Eye (tissue), 1 donor: ENCODE measurements at places on chromosomes 7 and 10.

GRCh38 chr10:3096149-3096548 lies 28.8 kb downstream of the PFKP start:
- DNase-seq = no peak

DNA sequence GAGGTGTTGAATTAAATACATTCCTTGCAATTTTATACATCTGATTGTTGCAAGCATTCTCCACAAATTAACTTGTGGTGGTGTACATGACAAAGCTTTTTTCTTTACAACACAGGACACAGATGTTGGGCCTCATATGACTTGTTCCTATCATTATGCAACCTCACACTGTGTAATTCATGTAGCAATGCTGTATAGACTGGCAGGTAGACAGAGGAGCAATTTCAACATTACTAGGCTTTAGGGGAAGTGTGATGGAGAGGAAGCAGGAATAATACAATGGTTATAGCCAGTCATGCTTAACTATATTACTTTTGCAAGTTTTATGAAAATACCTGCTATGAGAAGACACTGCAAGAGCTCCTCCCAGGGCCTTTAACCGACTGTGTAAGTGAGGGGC lies 832.1 kb downstream of the CNTNAP2 start:
- DNase-seq = no peak

DNA sequence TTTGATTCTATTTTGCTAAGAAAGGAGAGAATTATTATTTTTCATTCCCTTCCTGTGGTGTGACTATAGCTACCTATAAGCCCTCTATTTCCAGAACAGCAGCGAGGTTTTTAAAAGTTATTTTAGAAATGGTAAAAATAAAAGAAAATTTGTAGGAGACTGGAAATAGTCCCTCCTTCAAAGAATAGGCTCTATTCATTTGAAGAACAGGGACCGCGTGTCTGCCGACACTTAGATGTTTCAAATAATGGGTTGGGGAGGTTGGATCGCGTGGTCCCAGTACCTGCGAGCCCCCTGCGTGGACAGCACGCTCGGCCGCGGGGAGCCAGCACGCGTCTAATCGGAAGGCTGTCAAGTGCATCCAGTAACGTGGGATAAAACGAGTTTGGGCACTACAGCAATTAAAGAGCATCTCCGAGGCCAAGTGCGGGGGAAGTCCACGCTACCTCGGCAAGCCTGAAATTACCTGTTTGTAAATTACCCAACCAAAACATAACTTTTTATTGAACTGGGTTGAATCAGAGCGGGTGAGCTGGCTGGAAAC lies 1.0 kb downstream of the CACNA2D1 start:
- DNase-seq = peak; percentile 82

- DNase-seq = no peak
Measured at GRCh38 chr10:79429751-79430150, 15.7 kb downstream of the ZCCHC24 start.

DNA sequence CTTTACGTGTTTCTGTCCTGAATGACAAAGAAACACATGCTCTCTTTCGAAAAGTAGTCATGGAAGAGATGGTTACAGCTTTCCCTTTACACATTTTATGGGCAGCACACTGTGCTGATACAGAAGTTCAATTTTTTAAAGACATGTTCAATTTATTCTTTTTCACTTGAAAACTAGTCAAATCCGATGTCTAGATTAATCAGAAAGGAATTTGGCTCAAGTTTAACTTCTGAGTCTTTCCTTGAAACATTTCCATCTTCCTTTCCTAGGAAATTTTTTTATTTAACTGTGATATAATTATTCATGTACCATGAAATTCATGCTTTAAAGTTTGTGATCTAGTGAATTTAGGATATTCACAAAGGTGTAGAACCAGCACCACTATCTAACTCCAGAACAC lies 360.1 kb downstream of the TNS3 start:
- DNase-seq = no peak

GRCh38 chr7:28358423-28358868 lies 53.9 kb upstream of the CREB5 start:
- DNase-seq = peak; percentile 33

DNA sequence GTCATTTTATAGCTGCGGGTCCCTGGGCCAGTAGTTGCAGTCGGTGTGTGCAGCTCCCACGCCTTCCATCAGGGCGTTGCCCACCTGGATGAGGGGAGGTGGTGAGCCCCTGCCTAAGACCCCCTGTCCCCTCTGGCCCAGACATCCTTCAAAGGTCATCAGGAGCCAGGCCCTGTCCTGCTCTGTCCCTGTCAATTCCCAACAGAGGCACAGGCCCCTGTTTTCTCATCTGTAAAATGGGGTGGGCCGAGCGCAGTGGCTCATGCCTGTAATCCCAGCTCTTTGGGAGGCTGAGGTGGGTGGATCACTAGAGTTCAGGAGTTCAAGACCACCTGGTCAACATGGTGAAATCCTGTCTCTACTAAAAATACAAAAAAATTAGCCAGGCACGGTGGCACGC lies 128.5 kb upstream of the TNRC18 start:
- no peak for DNase-seq

- DNase-seq = no peak
Measured at GRCh38 chr7:49093218-49093617, 168.9 kb downstream of the CDC14C start.

- peak; percentile 8 for DNase-seq
Measured at GRCh38 chr10:126842836-126843235, 62.4 kb upstream of the DOCK1 start.

DNA sequence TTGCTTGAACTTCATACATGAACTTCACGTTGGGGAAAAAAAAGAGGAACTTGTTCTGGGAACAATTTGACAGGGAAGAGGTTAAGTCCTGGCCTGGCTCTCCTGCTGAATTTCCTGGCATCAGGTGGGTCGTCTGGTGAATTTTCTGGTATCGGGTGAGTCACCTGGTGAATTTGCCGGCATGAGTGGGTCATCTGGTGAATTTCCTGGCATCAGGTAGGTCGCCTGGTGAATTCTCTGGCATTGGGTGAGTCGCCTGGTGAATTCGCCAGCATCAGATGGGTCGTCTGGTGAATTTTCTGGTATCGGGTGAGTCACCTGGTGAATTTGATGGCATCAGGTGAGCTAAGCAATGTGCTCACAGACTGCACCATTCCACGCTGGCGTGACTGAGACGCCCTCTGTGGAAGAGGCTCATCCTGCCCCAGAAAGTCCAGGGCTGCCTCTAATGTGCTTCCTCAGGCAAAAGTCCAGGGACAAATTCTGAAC lies 255.4 kb downstream of the TCERG1L start:
- DNase-seq = no peak

DNA sequence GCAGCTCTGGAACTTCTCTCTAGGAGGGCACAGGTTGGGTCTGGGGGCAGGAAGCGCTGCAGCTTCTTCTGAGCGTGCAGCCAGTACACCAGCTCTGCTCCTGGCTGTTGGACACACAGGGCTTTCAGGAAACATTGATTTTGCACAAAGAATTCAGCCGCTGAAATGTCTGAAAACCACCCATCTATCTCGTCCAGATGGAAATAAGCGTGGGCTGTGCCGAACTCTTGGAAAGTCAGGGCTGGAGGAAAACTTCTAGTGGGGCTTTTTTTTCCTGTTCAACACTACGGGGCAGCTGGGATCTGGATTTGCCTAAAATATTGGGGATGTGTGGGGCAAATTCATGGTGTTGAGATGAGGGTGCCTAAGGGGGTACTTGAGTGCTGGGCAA lies 31.2 kb downstream of the PALD1 start:
- DNase-seq = no peak

- peak; percentile 49 for DNase-seq
Measured at GRCh38 chr7:22061775-22062174, 116.1 kb upstream of the CDCA7L start.

- no peak for DNase-seq
Measured at GRCh38 chr10:55283031-55283430, 482.0 kb upstream of the PCDH15 start.

DNA sequence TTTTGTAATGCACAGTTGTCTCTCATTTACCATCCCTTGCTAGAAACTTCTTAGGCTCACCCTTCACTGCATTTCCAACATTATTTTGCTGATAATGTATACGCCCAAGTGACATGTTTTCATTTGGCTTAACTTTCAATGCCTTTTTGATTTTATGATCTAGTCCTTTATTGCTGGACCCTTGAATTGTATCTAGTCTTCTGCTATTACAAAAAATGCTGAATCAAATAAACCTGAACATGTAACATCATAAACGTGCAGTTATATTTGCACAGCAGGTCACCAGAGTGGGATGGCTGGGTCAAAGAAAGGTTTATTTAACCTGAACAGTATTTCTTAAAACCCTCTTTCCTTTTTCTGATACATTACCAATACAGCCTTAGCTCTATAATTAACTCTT lies 63.0 kb downstream of the MINDY3 start:
- no peak for DNase-seq

DNA sequence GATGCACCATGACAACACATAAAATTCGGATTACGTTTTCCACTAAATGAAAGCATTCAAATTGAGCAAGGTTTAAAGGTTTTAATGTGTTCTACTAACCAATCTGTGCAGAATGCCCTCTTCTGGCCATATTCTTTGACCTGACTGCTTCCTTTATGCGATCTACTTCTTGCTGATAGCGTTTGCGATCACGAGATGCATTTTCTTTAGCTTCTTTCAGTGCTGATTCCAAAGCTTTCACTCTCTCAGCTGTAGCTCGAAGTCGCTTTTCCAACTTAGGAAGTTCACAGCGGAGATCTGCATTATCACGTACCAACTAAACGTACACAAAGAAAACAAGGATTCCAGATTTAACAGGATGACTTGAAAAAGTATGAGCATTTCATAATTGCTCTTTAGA lies 39.2 kb downstream of the KIF5B start:
- DNase-seq = no peak

- DNase-seq = peak; percentile 99
Measured at GRCh38 chr7:130010689-130011412, 40.3 kb downstream of the ZC3HC1 start.

DNA sequence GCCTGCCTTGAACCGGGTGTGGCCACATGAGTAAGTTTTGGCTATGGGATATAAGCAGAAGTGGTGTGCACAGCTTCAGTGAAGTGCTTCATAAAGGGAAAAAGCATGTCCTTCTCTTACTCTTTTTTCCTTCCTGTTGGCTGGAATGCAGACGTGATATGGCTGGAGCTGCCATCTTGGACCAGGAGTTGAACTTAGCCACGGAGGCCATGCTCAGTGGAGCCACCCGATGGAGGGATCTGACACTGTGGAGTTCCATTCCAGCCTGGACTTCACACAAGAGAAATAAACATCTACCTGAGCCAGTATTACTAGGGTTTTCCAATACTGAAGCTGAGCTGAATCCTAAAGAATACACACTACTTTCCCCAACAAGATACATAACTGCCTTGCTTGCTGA lies 52.3 kb downstream of the CCDC3 start:
- no peak for DNase-seq

DNA sequence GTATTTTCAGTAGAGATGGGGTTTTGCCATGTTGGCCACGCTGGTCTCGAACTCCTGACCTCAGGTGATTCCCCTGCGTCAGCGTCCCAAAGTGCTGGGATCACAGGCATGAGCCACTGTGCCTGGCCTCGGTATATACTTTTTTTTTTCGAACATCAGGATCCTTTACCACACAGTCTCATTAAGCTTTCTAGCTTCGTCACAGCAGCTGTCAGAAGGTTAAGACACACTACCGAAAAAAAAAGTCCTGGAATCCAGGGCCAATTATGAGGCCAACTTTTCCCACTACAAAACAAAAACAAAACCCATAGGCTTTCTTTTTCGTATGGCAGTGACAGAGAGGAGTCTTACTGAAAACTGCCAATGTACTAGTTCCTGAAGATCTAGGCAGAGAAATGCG lies 30.7 kb downstream of the ZC3HC1 start:
- DNase-seq = no peak
